Activated CD8-positive, alpha-beta memory T cell treated with anti-CD3 and anti-CD28 coated beads for 1 hour (primary cell): ENCODE measurements at places on chromosomes 4 and X.

- no peak for DNase-seq
Observed at GRCh38 chrX:150984169-150984824, 1.2 kb downstream of the HMGB3 start.

DNA sequence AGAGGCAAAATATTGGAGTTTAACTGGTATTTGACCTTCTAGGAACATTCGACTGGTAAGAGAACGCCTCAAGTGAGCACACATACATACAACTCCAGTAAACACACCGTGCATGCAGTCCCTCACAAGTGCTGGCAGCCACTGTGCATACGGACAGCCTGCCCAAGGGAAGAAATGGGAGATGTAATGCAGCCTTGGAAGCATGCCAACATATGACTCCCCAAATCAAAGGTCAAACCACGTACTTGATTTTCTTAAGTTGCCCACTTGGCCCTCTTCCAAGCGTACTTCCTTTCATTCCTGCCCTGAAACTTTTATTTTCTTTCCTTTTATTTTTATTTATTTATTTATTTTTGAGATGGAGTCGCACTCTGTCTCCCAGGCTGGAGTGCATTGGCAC, 206.6 kb downstream of the SPRY1 start:
- DNase-seq, result no peak

DNA sequence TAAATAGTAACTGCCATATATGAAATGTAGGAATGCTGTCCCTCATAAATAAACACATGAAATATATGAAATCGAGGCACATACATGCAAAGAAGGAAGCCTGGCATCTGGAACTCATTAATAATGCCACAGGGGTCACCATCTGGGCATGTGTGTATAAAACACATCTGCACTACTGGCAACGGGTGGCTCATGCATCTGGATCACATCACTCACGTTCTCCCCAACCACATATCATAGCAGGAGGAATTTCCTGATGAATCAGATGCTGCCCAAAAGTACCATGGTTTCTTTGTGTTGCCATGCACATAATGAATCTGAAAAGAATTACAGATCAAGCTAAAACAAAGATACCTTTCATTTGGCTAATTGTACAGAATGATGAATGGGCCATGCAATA, 28.6 kb downstream of the RNF175 start:
- DNase-seq, result no peak

DNA sequence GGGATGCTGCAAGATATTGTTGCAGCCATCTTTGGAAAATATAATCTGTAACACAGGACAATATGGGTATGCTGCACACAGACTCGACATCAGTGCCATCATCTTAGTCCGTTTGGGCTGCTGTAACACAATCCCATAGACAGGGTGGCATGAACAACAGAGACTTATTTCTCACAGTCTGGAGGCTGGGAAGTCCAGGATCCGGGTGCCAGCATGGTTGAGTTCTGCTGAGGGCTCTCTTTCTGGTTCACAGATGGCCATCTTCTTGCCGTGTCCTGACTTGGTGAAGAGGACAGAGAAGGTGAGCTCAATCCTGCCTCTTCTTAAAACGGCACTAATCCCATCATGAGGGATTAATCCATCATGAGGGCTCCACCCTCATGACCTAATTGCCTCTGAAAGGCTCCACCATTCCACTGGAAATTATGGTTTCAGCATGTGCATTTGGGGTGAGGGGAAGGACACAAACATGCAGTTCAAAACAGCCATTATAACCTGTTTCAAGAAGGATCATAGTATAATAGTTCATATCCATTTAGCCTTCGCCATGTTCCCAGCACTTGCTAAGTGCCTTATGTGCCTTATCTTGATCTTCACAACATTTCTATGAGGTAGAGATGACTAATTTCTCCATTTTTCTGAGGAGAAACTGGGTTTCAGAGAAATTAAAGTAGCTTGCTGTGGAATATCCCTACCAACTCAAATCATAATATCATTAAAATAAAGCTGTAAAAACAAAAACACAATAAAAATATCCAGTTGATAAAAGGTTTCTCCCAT, 27.9 kb upstream of the SPP1 start:
- no peak for DNase-seq

DNA sequence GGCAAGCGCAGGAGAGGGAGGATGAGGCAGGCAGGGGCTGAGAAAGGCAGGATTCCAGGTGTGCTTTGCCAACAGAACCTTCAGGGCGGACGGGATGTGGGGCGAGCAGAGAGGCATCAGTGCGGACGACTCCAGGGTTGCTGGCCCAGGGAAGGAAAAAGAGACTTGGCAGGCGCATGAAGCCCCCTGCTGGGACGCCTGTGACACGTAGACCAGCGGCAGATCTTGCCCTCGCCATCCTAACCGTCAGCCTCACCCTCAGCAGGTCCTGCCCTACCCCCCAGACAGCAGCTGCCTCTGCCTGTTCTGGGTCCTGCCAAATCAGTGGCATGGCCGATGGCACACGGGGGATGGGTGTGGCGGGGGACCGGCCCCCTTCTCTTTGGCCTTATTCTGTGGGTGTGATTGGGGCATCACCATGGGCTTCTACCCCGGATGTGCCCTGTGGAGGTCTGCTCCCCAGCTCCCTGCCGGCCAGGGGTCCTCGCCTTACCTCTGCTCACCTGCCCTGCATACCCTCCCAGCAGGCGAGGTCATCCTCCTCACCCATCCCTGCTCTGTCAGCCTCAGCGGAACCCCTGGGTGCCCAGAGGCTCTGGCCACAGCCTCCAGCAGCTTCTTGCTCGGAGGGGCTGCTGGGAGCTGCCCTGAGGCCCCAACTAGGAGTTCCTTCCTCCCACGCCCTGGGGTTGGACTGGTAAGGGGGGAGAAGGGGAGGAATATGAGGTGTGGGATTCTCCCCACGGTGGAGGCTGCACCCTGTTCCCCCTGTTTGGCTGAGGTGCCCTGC, 2.9 kb upstream of the SH3BP2 start:
- no peak for DNase-seq

- DNase-seq, result no peak
Observed at GRCh38 chr4:132266374-132266773, 882.7 kb upstream of the PCDH10 start.

DNA sequence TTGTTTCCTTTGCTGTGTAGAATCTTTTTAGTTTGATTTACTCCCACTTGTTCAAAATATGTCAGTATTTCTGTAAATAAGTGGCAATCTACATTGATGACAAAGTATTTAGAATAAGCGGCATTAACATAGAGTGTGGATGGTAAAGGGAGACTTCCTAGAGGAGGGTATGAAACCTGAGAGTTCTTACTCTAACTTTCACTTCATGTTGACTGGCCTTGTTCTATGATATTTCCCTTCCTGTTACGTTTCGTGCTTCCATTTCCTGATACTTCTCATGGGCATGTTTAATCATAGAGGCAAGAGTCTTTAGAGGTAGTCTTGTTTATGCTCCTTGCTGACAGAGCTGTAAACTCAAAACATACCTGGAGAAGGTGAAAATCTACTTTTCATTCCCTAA, 408.9 kb downstream of the GLUD2 start:
- DNase-seq, result no peak

- DNase-seq, result no peak
Observed at GRCh38 chrX:107729558-107730297, 45.9 kb downstream of the TSC22D3 start.

DNA sequence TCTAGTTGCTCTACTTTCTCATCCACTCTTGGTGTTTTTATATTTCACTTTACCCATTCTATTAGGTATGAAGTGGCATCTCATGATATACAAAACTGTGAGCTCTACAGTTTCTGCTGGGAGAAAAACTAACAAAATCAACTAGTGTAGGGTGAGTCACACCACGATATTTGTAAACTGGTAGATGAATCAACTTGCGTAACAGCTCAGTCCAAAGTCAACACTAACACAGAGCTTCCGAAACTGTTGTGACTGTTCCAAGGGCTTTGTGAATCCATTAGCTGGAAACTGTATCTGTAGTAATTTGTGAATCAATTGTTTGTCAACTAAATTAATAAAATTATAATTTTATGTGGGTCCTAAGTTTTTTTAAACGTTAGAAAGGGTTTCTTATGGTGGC, 119.8 kb upstream of the TSPAN5 start:
- DNase-seq, result no peak

DNA sequence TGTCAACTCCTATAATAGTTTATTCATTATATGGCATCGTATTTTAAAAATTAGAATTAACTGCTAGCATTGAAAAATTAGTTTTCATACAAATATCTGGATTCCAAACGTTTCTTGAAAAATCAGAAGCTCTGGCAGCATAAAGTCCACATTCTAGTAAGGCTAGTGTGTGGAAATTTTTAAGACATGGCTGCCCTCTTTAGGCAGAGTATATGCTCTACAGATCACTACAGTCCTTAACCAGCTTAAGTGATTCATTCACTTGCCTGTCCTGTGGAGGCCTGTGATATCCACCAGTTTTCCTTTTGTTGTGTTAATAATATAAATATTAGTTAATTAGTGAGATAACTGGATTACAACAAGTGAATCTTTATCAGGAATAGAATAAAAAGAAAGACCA, 287.2 kb downstream of the OPHN1 start:
- DNase-seq, result no peak

DNA sequence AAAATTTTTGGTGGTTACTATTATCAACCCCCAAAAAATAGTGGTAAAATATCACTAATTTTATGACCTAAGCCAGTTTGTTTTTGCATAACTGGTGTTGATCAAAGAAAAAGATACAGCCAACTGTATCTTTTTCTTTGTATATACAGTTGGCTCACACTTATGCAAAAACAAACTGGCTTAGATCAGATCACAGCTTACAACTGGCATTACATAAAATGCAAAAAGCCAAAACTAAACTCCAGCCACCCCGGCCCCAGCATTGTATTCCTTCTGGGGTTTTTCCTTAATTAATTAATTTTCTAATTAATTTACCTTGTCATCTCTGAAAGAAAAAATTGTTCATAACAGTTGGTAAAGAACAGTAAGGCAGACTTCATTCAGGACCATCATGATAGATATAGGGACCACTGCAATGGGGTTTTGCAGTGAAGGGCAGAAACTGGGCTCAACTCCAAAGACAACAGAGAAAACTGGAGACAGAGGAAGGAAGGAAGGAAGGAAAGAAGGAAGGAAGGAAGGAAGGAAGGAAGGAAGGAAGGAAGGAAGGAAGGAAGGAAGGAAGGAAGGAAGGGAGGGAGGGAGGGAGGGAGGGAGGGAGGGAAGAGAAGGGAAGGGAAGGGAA, 202.1 kb downstream of the HNRNPD start:
- no peak for DNase-seq

GRCh38 chr4:142909908-142910307, 63.8 kb upstream of the INPP4B start:
- no peak for DNase-seq

GRCh38 chr4:189278597-189279165, 662.0 kb upstream of the FRG1 start:
- no peak for DNase-seq

- DNase-seq, result no peak
Observed at GRCh38 chrX:150544222-150544787, 24.1 kb upstream of the MTM1 start.

- DNase-seq, result no peak
Observed at GRCh38 chr4:14879683-14880082, 122.6 kb upstream of the CPEB2 start.

- no peak for DNase-seq
Observed at GRCh38 chr4:102823897-102824296, 3.5 kb downstream of the UBE2D3 start.

- no peak for DNase-seq
Observed at GRCh38 chr4:78379040-78379439, 172.5 kb upstream of the ANXA3 start.

GRCh38 chrX:15894724-15895123, 40.1 kb upstream of the AP1S2 start:
- no peak for DNase-seq

GRCh38 chr4:155271557-155271956, 63.1 kb downstream of the NPY2R start:
- no peak for DNase-seq

DNA sequence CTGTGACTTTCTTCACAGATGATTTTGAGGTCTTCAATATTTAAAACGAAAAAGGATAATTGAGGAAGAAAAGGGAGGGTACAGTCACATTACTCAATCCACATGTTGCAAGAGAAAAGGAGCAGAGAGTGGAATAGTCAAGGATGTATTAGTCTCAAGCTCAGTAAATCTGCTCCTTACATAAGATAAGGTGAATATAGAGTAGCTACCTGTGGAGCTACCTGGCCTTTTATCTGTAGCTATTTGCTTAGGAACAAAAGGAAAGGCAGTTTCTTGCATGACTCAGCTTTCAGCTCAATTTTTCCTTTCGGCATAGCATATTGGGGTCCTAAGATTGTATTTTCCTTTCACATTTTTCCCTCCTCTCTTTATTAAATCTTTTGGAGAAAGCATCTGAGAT, 26.3 kb upstream of the ACTRT1 start:
- no peak for DNase-seq

GRCh38 chr4:10743357-10743756, 58.8 kb upstream of the CLNK start:
- DNase-seq, result no peak

DNA sequence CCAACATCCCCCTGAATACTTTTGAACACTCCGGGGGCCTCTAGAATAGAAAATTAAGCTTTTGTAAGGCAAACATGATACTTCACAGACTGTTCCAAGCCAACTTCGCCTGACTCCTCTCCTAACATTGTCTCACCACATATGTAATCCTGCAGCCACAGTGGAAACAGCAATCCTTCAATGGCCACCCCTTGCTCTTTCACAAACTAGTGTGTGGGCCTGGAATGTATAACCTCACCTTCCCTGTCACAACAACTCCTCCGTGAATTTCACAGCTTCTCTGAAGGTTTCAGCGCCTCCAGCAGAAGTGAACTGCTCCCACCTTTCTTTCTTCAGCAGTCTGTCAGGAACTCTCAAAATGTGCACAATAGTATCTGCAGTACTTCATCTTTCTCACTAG, 185.1 kb downstream of the ADGRL3 start:
- DNase-seq, result no peak

GRCh38 chrX:39650768-39651347, 446.9 kb downstream of the BCOR start:
- DNase-seq, result no peak

DNA sequence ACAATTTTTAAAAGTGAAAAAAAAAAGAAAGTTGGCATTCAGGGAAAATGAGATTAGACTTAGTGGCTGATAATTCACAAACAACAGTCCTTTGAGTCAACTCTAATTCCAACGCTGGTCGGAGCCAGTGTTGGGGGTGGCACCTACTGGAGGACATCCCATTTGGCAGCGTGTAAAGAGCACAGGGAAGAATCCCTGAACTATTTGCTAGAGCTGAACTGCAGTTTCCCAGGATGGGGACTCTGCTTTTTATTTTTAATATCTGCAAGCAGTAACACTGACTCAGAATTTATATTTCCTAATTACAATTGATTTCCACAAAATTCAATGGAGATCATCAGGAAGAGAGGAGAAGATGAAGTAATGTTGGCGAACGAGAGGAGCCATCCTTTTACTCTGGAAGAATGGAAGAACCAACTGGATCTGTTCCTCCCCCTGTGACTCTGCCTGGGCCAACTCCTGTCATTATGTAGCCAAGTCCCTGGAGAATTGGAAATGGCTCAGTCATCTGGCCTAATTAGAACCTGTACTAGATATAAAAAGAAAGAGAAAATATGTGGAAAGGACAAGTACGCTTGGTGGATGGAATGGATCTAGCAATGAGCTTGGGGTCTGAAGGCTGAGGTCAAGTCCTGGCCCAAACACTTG, 76.7 kb downstream of the IRF2 start:
- no peak for DNase-seq

GRCh38 chrX:10083809-10084208, 73.0 kb upstream of the CLCN4 start:
- no peak for DNase-seq

- no peak for DNase-seq
Observed at GRCh38 chrX:120517936-120518335, 42.8 kb downstream of the CUL4B start.

- no peak for DNase-seq
Observed at GRCh38 chr4:184021389-184021788, 116.3 kb downstream of the STOX2 start.
